Cardiac septum (tissue), 1 donor: ENCODE measurements at places on chromosomes 3 and 15.

DNA sequence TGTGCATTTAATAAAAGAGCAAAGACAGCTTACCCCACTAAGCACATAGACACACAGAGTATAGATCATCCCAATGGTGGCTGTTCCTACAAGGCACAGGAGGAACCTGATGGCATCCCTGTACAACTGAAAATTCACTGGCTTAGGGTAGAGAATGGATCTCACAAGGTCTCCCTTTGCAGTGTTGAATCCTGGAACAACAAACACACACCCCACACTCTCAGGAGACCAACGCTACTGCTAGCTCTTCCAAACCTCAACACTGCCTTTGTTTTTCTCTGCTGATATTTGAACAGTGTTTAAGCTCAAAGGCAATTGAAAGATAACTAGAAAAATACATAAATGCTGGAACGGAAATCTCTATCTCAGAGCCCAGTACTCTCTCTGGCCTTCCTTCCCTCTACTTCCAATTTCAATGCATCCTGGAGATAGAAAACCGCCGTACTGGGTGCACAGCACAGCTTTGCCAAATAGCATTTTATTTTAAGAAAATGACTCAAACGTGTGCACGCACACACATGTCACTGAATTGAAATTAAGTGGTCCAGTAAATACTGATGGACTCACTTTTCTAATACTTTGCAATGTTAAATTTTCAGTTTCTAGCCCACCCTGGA lies 87.5 kb upstream of the ATP13A5 start:
- no peak for DNase-seq

- DNase-seq = no peak
These were observed 194.6 kb downstream of the SOX2 start for GRCh38 chr3:181906338-181906737.

GRCh38 chr3:11371747-11372146 lies 99.5 kb downstream of the ATG7 start:
- DNase-seq = no peak

GRCh38 chr3:194945508-194945907 lies 259.8 kb downstream of the FAM43A start:
- no peak for DNase-seq

- DNase-seq = peak; percentile 80
These were observed 668 bp downstream of the THRB start for GRCh38 chr3:24493746-24494617.

GRCh38 chr3:53287131-53287629 lies 31.4 kb upstream of the TKT start:
- DNase-seq = no peak

GRCh38 chr15:76196269-76197231 lies 114.7 kb downstream of the ETFA start:
- DNase-seq = peak; percentile 70

DNA sequence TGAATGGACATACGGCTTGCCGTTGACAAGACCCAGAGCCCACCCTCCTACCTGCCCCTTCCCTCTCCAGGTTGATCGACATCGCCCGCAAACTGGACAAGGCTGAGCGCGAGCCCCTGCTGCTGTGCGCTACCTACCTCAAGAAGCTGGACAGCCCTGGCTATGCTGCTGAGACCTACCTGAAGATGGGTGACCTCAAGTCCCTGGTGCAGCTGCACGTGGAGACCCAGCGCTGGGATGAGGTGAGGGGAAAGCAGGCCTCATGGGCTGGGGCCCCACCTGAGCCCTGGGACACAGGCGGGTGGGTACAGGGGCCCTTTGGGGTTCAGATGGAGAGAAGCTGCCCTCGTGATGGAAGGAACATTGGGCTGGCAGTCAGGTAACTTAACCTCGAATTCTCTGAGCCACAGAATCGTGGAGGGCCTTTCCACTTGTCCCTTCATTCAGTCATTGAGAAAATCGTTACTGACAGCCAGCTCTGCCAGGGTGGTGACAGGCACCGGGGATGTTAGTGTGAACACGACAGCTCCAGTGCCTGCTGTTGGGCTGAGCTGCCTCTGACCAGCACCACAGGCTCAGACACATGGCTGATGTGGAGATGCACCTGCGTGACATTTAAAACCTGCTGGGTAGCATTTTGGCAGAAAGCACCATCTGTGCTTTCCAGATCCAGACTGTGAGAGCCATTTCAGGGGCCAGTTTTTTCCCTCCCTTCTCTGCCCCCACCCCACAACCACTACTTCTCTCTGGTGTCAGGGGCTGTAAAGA lies 25.6 kb upstream of the RHO start:
- no peak for DNase-seq

DNA sequence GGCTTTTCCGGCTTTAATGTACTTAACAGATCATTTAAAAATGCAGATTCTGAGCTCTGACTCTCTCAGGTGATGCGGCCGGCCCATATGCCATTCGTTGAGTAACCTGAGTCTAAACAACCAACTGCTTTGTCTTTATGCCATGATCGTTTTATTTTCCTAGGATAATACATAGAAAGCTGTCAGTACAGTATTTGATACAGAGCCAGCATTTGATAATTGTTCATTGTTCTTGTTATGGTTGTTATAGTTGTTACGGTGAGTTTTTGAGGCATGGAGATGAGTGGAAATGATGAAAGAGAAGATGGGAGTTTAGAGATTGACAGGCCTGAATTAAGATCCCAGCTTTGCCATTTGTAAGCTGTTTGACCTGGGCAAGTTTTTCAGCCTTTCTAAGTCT lies 40.0 kb downstream of the TMEM45A start:
- DNase-seq = no peak

- DNase-seq = peak; percentile 73
These were observed 507 bp downstream of the DIPK2A start for GRCh38 chr3:143972155-143972504.

- no peak for DNase-seq
These were observed 25.9 kb downstream of the ETFA start for GRCh38 chr15:76285241-76285825.

- DNase-seq = no peak
These were observed 30.3 kb downstream of the SUCLG2 start for GRCh38 chr3:67624078-67624477.

DNA sequence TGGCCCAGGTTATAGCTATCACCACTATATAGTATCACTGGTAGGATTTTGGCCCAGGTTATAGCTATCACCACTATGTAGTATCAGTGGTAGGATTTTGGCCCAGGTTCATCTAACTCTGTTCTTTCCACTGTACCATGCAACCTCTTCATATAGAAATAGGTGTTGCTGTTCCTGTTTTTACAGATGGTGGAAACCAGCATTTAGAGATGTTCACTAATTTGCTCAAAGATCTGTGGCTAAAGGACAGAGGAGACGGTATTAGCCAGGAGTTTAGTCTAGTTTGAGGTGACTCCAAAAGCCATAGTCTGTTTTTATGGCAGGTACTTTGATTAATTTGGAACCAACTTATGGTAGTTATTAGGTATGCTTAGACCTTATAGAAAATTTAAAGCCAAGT lies 3.1 kb downstream of the LRCH3 start:
- no peak for DNase-seq

DNA sequence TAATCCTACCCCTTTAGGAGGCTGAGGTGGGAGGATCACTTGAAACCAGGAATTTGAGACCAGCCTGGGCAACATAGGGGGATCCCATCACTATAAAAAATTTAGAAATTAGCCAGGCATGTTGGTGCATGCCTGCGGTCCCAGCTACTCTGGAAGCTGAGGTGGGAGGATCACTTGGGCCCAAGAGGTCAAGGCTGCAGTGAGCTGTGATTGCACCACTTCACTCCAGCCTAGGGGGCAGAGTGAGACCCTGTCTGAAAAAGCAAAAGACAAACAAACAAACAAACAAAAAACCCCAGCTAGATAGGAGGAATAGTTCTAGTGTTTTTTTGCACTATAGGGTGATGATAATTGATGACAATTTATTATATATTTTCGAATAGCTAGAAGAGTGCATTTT lies 70.6 kb upstream of the CHRNB4 start:
- peak; percentile 17 for DNase-seq

DNA sequence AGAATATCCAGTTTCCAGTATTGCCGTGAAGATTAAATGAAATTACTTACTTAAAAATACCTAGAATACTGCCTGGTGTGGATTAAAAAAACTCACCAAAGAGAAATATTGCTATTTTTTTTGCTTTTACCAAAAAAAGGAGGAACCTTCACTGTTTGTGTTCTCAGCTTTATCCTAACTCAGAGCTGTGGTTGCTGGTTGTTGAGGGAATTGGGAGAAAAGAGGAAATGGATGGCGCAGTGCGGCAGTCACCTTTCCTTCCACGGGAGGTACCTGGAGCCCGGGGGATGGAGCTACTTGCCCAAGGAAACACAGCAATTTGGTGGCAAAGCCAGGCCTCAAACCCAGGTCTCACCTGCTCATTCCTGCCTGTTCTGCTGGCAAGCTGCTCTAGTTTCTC lies 270.3 kb downstream of the RPLP1 start:
- DNase-seq = no peak

- DNase-seq = no peak
These were observed 326.2 kb downstream of the RYR3 start for GRCh38 chr15:33636958-33637357.

DNA sequence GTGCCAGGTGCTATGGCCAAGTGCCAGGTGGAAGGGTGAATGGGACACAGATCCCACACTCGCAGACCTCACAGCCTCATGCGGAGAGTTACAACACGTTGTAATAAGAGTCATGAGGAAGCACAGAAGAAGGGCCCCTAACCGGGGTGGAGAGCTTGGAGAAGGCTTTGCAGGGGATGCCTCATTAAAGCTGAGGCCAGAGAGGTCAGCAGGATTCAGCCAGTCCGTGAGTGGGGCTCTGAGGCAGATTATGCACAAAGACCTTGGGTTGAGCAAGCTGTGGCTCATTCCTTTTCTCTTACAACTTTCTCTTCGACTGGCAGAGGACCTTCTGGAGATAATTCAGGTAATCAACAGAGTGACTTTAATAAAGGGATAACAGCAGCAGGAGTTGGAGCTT lies 65.3 kb upstream of the SNRK start:
- no peak for DNase-seq

- no peak for DNase-seq
These were observed 683 bp upstream of the CACNA2D3 start for GRCh38 chr3:54121414-54122323.

DNA sequence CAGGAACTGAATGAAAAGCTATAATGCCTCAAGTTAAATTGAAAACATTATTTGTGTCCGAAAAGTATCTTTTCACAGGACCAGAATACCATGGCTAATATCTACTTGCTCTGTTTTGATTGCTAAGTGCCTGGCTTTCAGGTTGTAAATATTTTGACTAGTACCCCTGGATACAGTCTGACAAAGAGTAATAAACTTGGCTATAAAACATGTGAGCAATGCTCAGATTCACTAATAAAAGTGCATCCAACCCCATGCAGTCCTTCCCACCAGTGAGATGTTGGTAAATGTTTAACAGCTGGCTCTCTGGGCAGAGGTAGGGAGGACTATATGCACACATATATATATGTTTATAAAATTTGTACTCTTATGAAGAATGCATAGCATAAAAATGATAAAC lies 281.8 kb upstream of the TGFBR2 start:
- DNase-seq = no peak

DNA sequence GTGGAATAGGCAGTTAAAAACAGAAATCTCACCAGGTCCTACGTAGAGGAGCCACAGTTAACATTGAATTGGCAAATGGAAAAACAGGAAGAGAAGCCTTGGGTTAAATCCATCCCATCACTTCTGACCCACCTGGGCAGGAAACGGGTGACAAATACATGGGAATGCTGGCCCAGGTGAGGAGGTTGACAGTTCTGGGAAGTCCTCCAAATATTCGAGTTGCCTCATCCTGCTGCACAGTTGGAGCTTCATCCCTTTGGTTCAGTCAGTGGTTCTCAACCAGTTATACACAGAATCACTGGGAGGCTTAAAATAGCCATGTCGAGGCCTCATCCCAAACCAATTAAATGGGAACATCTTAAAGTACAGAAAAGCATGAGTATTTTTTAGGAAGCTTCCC lies 5.3 kb downstream of the MYZAP start:
- no peak for DNase-seq

DNA sequence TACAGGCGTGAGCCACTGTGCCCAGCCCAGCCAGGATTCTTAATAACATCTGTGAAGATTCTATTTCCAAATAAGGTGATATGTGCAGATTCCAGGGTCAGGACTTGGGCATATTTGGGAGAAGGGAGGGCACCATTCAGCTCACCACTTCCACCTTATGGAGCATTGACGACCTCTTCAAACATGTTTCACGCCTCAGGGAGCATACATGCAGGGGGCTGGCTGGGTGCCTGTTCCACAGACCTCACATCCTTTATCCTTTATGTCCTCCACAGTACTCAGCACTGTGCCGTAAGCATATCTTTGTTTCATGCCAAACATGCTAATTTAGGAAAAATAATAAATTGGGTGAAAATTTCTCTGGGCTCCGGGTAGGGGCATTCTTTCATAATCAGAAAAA lies 229.0 kb downstream of the THSD4 start:
- no peak for DNase-seq

GRCh38 chr15:69067296-69067695 lies 52.8 kb downstream of the NOX5 start:
- no peak for DNase-seq

- DNase-seq = no peak
These were observed 44.4 kb upstream of the GALNT15 start for GRCh38 chr3:16130066-16130465.
